ENCODE measurements at places on chromosomes 12 and 14.

- DNase-seq = no peak
Measured at GRCh38 chr12:95239216-95239615, 21.6 kb downstream of the VEZT start.

GRCh38 chr12:96751626-96752025, 155.4 kb upstream of the NEDD1 start:
- no peak for DNase-seq

GRCh38 chr14:75531660-75532317, 9.5 kb downstream of the BATF start:
- DNase-seq = no peak

DNA sequence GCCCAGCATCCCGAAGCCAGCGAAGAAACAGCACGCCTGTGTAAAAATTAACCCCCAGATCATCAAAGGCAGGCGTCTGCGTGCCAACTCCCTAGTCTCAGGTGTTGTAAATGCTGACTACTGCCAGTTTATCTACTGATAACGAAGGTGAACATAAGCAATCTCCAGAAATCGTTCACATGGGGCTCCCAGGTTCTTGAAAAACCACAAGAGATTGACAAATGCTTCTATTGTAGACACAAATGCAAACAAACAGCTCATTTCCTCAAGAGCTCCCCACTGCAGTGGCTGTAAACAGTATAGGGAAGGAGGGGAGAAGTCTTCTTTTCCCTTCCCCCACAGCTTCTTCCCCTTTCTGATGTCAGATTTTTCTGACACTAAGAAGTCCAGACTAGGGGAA, 5.3 kb upstream of the PLEKHG3 start:
- no peak for DNase-seq

DNA sequence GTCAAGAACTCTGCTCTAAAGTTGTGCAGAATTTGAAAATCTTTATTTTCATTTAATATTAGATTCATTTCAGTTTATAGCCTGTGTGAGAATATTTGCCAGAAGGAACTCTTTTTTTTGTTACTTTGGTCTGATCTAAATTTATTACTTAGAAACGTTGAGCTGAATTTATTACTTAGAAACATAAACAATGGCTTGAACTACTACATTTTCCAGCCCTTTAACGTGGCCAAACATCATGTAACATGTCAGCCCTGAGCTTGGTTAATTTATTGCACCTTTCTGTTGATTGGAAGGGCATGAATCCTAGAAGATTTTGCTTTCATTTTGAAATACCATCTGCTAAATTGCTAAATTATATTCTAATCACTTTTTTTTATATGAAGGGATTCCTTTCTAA, 241.4 kb downstream of the TMEM117 start:
- no peak for DNase-seq

GRCh38 chr14:53035336-53036210, 84.7 kb upstream of the FERMT2 start:
- DNase-seq = no peak

- DNase-seq = no peak
Measured at GRCh38 chr14:24845851-24846250, 204.1 kb downstream of the STXBP6 start.

DNA sequence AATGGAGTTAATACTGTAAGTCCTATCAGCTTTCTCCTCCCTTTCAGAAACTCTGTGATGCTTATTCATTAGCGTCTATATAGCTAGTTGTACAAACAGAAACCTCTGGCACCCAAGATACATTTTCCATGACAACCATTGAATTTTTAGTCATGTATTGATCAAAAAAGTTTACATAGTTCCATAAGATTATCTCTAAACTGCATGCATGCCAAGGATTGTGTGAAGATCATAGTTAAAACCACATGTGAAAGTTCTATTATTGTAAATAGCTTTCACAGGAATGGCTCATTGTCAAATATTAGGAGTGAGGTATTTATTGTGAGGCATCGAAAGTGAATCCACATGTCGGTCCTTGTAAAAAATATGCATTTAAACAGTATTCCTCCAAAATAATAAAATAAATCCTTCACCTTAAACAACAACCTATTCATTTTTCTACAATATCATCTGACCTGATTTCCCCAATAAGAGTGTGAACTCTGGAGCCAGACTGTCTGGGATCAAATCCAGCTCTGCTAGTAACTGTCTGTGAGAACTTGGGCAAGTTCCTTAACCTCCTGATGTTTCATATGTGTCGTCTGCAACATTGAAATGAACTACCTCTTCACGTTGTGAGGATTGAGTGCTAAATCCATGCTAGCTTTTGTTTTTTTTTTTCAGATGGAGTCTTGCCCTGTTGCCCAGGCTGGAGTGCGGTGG, 10.6 kb upstream of the CDKL1 start:
- DNase-seq = no peak

GRCh38 chr14:21965042-21965441, 291.4 kb upstream of the OR4E1 start:
- no peak for DNase-seq
